Nucleus accumbens (tissue), 56 donors: ENCODE measurements at places on chromosomes 13 and 19.

- no peak for DNase-seq
Observed at GRCh38 chr19:37572203-37572602, 22.4 kb downstream of the ZNF571 start.

DNA sequence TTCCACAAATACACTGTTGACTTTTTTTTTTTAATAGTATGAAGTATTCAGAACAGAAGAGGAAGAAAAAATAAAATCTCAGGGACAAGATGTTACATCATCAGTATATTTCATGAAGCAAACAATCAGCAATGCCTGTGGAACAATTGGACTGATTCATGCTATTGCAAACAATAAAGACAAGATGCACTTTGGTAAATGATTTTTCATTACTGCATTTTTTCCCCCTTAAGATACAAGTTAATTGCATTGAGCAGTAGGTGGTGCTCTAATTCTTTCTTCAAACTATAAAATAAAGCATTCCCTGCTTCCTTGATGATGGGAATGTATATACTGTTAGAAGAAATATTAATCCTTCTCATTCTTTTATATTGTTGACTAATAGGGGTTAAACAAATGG, 17.1 kb downstream of the UCHL3 start:
- DNase-seq: no peak

- DNase-seq: no peak
Observed at GRCh38 chr13:80224468-80224867, 116.5 kb downstream of the SPRY2 start.

DNA sequence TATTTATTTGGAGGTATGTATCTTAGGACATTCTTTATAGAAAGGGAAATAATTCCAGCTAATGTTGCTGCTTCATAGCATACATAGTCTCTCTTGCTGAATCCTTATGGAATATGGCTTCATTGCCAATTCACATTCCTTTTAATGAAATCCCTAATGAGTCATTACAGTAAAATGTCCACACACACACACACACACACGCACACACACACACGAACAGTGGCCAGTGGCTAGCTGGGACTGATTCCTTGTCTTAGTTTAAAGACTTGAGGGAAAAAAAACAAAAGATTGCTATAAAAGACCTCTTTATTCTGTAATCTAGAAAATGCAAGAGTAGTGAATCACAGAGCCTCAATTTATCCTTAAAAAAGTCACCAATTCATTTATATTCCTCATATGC, 301.6 kb downstream of the SLITRK6 start:
- DNase-seq: no peak

- DNase-seq: no peak
Observed at GRCh38 chr13:56400774-56401173, 739.9 kb upstream of the PRR20A start.

GRCh38 chr19:34181111-34181864, 9.0 kb downstream of the LSM14A start:
- no peak for DNase-seq

- DNase-seq: no peak
Observed at GRCh38 chr13:113297370-113298042, 467 bp downstream of the LAMP1 start.

DNA sequence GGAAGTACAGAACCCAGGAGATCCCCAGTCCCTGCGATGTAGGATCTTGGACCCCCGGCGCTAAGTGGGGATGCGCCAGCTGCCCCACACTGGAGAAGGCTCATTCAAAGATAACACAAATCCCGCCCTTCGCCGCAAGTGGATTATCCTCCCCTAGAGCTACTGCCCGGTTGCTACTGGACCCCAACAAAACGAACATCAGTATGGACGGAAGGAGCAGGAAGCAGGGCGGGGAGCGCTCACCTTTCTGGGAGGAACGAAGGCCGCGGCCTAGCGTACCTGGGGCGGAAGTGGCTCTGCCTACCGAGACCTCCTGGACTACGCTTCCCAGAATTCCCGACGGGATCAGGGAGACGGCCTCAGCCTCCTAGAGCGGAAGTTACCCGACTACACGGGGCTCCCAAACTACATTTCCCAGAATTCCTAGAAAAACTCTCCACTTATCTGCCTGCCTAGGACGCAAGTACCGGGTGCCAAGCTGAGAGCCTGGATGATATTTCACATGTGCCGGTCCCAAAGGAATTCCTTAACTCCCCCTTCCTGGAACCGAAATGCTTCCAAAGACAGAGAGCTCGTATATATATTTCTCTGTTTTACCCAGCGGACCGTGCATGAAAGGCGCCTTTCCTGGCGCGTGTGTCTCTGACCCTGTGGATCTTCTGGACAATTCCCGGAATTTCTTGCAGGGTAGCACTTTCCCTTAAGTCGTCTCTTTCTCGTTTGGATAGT, at the start of gene ZNF112:
ZNF112 (minus strand) TSS at position 298 of the 729 bp plus-strand sequence. CDS start 16,141 bp downstream, outside the sequence.
- peak; percentile 95 for DNase-seq

DNA sequence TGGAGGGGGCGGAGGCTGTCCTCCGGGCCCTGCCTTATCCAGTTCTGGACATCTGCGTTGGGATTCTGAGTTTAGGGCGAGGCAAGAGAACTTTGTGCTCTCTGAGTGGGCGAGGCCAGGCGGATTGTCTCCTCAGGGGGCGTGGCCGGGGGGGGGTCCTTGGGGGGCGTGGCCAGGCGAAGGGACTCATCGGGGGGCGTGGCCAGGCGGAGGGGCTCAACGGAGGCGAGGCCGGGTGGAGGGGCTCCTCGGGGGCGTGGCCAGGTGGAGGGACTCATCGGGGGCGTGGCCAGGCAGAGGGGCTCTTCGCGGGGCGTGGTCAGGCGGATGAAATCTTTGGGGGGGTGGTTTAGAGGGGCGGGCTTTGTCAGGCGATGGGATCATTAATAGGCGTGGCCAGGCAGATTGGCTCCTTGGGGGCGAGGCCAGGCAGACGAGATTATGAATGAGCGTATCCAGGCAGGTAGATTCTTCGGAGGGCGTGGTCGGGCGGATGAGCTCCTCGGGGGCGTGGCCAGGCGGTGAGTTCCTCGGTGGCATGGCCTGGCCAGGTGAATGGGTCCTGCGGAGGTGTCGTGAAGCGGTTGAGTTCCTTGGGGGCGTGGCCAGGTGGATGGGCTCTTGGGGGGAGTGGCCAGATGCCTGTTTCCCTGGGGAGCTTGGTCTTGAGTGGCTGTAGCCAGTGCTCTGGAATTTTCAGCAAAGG, 10.3 kb upstream of the CACNG7 start:
- peak; percentile 6 for DNase-seq

DNA sequence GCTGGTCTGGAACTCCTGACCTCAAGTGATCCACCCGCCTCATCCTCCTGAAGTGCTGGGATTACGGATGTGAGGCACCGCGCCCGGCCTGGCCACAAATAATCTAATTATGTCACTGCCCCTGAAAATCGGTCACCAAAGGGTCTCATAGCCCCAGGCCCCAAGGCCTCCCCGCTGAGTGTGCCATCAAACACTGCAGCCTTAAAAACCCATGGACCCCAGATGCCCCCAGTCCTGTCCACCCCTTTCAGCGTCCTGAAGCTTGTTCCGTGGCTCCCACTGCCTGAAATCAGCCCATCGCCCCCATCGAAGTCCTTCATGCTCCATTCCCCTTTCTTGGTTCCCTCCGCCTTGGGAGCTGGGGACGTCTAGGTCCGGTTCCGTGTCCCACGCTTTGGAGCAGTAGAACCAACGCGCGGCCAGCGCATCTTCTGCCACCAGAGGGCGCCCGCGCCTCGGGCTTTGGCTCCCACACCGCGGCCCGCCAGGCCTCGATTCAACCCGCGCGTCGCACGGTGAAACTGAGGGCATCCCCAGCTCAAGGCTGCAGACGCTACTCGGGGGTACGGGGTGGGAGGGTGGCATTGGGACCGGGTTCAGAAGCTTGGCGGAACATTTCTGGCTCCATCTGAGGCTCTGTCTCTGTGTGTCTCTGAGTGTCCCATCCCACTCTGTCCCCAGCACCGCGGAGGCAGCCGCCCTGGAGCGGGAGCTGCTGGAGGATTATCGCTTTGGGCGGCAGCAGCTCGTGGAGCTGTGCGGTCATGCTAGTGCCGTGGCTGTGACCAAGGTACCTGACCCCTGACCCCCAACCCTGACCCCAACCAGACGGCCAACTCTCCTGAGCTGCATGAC, 3.5 kb downstream of the YJEFN3 start:
- DNase-seq: peak; percentile 53

GRCh38 chr13:40208517-40208916, 457.9 kb downstream of the FOXO1 start:
- no peak for DNase-seq

DNA sequence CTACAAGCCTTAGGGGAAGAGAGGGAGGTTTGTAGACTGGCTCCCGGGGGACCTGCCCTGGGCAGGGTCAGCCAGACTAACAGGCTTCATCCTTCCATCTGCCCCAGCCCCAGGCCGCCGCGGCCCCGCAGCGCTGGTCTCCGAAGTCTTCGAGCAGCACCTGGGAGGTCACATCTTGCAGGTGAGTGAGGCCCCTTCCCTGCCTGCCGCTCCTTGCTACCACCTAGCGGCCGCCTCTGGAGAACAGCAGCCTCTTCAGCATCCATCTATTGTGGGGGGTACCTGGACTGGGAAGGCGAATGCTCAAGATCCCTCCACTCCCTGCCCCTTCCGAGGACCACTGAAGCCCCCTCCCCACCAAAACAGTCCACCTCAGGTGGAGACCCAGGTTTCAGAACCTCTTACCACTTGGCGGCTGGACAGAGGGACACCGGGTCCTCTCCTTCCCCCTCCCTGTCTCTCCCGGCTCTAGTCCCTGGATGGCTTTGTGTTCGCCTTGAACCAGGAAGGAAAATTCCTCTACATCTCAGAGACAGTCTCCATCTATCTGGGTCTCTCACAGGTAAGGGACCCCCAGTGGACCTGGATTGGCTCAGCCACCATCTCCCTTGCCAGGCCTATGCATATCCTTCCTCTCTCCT, 12.7 kb downstream of the NPAS1 start:
- no peak for DNase-seq

DNA sequence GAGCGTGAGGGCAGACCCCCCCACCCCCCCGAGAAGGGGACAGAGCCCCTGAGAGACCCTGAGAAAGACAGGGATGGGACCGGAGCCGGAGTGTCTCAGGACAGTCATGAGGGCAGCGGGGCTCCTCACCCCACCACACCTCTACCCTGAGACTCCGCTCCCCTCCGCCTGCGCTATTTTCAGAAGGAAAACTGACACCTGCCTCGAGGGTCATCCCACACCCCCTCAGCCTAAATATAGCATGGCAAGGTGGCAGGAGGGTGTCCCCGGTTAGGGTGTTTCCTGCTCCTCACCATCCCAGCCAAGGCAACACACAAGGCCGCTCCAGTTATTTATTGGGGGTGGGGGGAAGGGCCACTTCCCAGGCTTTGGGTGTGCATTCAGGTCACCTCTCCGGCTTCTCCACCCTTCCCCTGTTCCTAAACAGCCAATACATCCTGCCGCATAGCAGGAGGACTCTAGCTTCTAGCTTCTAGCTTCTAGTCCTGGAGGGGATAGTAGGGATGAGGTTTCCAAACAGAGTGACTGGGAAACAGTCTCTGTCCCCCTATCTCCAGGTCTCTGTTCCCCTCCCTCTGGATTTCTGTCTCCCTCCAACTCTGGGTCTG, 1.4 kb upstream of the NTF4 start:
- DNase-seq: no peak

GRCh38 chr13:92560883-92561282, 665.7 kb upstream of the GPC6 start:
- no peak for DNase-seq

- no peak for DNase-seq
Observed at GRCh38 chr13:45466359-45466758, 1.6 kb downstream of the COG3 start.

DNA sequence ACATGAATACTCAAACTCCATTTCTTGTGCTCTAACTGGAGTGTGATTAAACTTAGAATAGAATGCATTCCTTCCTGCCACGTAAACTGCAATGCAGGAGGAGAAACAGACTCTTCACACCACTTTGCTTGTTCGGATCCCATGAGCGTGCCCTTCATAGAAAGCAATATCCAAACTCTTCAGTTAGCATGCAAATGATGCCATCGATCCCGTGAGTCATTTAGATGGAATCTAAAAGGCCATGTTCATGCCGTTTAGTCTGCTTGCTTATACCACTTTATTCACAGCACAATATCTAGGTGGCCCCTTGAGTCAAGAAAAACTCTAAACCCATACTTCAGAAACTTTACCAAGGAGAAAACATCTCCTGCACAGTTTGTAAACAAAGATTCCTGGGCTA, 225.8 kb downstream of the OXGR1 start:
- DNase-seq: no peak

DNA sequence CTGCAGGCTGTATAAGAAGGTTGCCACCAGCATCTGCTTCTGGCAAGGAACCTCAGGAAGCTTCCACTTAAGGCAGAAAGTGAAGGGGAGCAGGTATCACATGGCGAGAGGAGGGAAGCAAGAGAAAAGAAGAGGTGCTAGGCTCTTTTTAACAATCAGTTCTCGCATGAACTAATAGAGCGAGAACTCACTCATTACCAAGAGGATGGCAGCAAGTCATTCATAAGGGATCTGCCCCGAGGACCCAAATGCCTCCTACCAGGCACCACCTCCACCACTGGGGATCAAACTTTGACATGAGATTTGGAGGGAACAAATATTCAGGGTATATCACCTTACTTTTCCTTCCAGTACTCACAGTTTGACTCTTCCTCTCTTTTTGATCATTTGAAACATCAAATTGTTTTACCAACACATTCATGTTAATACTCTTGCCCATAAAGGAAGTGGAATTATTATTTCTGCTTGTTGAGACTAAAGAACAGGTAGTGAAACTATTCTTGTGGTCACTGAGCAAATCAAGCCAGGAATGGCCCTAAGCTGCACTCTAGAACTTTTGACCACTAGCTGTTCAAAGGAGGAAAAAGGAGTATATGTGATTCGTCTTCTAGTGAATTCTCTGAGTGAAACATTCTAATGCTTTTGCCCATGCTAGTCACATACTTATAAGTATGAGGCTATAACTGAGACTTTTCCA, 45.0 kb downstream of the LACC1 start:
- DNase-seq: no peak

GRCh38 chr19:55452749-55453346, 8.6 kb downstream of the ISOC2 start:
- peak; percentile 89 for DNase-seq
